ENCODE measurements at places on chromosomes 16 and 17.

- no peak for DNase-seq
Observed at GRCh38 chr16:46621934-46622676, 926 bp upstream of the SHCBP1 start.

- DNase-seq, result no peak
Observed at GRCh38 chr17:77786740-77787505, 171.6 kb upstream of the TNRC6C start.

GRCh38 chr16:85856585-85856984, 42.4 kb upstream of the IRF8 start:
- no peak for DNase-seq

DNA sequence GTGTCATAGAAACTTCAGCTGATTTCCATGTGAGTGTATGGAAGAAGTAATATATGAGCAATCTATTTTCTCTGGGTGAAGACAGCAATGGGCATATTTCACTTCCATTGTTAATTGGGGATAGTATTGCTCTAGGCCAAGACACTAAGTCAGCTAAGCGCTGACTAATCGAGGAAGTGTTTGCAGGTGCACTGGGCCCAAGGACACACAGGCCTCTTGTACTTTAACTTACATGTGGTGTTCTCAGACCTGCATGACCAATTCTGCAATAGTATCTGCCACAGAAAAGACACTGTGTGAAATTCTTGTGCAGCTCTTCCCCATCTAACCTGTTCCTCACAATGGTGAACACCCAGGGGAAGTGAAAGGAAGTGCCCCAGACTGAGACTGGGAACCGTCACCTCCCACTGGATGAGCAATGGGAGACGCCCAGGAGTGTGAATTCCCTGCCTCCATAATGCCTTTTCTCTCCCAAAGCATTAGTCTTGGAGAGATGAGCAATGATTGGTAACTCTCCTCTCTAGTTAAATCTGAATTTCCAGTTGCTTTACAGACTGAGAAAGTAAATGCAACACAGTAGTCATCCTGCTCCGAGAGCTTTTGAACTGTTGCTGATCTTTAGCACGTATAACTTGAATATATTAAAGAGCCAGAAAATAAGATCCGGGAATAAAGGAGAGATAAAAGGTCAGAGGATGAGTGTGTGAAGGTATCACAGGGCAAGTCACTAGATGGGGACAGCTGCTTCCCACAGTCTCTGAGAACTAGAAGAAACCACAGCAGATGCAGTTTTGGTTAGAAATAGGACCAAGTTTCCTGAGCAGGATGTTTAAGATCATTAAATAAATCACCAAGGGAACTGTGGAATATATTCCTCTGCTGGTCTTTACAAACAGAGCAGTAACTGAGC, 82.6 kb downstream of the CDK5R1 start:
- no peak for DNase-seq

DNA sequence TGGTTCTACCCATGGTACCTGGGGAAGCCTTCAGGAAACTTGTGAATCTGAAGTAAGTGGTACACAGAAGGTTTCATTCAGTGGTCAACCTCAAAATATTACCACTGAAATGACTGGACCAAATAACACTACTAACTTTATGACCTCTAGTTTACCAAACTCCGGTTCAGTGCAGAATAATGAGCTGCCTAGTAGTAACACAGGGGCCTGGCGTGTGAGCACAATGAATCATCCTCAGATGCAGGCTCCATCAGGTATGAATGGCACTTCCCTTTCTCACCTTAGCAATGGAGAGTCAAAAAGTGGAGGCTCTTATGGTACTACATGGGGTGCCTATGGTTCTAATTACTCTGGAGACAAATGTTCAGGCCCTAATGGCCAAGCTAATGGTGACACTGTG, 55.9 kb upstream of the SLC5A11 start:
- DNase-seq, result no peak

GRCh38 chr17:8119581-8120519, 1.5 kb upstream of the ALOXE3 start:
- DNase-seq, result peak; percentile 95

- DNase-seq, result no peak
Observed at GRCh38 chr17:49708515-49709183, 885 bp upstream of the SLC35B1 start.

GRCh38 chr16:51149251-51149661, 1.8 kb downstream of the SALL1 start:
- no peak for DNase-seq

DNA sequence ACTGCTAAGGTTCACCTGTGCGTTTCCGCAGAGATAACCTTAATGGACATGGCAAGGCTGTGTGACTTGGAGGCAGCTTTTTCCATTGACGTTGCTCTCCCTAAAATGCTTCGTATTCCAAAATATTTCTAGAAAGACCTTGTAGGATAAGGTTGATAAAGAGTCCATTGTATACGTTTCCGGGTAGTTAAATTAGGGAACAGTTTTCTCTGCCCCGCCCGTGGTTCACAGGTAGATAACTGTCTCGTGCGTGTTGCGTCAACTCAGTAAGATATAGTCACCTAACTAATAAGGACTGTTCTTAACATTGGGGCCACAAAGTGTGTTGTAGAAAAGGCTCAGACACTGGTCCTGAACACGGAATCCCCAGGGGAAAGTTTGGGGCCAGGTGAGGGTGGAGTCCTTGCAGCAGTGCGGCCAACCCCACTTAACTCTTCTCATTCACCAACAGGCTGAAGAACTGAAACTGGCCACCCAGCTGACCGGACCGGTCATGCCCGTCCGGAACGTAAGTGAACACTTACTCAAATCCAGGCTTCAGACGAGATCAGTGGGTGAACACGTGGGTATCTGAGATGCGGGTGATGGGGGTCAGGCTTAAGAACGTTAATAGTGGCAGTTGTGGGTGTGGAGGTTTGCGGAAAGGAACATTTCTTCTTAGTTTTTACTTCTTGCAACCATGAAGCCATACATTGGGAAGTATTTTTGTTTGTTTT, 1.6 kb downstream of the RPL13 start:
- DNase-seq, result no peak

GRCh38 chr16:48276102-48276501, 28.8 kb upstream of the ABCC11 start:
- DNase-seq, result no peak

DNA sequence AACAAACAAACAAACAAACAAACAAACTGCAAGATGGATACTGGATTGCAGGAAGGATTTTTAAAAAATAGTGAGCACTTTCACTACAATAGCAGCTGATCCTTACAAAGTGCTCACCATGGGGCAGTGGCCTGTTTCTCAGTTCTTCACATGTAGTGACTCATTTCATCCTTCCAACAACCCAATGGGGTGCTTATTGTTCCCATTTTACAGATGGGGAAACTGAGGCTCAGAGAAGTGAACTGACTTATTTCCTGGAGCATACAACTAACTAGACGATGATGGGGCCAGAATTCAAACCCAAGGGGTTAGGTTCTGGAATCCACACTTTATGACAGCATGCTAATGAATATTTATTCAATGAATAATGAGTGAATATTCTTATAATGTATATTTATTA, 61.2 kb downstream of the MYH11 start:
- no peak for DNase-seq

GRCh38 chr16:56700195-56700594, 17.9 kb downstream of the MT1X start:
- no peak for DNase-seq

DNA sequence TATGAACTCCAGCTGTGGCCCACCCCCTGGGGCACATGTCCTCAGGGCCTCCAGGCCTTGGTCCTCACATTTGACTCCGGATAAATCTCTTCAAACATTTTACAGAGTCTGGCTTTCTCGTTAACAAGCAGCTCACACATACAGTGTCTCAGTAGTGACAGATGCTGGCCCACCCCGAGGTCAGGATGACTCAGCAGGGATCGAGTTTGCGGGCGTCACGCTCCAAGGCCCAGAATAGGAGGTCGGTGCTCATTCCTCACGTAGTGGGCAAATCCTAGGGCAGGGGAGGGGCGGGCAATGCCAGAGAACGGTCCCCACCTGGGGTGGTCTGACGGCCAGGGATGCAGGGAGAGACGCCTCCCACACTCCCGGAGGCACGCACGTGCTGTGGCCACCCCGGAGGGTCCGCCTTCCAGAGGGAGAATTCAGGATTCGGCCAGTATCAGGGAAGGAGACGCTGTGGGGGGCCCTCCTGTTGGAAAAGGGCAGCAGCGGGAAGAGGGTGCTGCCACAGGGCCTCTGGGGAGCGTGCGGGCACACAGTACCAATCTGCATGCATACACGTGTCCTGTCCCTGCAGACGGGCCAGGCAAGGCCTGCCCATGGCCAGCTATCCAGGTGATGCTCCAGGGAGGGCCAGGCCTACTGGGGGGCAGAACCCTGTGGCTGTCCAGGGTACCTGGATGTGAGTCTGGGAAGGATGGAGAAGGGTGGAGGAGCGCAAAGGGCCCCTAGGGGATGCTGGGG, 8.6 kb downstream of the SLC7A5 start:
- DNase-seq, result no peak

- no peak for DNase-seq
Observed at GRCh38 chr17:53560953-53561352, 261.8 kb upstream of the KIF2B start.

GRCh38 chr16:82701442-82701955, 74.7 kb downstream of the CDH13 start:
- DNase-seq, result no peak

GRCh38 chr17:968812-969730, 10.5 kb downstream of the NXN start:
- DNase-seq, result no peak

- DNase-seq, result no peak
Observed at GRCh38 chr16:4613636-4614570, 785 bp downstream of the UBALD1 start.

DNA sequence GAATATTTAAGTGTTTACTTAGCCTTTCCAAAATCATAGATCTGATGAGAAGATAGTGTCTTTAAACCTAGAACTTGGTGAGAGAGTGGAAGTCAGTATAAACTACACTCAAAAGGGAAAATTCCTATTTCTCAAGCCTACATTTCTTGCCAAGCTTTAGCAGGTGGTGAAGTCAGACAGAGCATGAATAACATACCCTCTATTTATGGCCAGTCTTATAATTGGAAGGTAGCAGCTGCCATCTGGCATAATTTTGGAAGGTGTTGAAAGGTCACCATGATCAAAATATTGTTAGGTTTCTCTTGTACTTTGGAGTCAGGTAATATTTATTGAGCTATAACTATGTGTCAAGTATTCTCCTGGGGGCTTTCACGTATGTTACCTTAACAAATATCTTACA, 729.3 kb upstream of the KIF2B start:
- DNase-seq, result no peak

GRCh38 chr17:77160875-77161530, 20.2 kb downstream of the SEC14L1 start:
- no peak for DNase-seq

- no peak for DNase-seq
Observed at GRCh38 chr17:3658784-3659449, 9.5 kb downstream of the TAX1BP3 start.

DNA sequence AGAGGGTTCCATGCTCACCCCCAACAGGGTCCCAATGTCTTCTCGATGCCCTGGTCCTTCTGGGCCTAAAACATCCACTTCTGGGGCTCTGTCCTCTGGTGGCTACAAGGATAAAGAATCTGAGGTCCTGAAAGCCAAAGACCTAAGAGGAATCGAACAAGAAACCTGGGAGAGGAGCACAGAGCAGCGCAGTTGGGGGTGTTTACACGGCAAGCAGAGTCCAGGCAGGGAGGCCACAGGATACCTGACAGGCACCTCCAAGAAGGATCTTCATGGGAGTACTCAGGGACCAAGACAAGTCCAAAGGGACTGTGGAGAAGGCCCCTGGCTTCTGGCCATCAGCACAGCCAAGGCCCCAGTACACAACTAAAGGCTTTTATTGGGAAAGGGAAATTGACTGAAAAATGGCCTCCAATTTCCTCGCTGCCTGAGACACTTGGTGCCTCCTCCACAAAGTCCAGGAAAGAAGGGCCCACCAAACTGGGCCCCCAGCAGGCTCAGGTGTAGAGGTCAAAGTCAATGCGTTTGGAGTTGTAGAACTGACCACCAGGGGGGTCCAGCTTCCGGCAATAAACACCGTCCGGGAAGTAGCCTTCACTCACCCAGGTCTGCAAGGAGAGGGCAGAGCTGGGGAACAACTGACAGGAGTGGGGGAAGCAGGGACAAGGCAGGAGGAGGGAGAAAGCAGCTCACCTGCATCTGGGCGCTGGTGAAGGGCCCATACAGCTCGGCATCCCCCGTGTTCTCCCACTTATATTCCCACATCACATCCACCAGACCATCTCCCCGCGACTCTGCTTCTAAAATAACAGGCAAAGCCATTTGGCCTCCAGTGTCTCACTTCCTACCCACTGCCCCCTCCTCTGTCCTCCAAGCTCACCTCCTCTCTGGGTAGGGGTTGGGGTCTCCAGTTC, 2.4 kb downstream of the CD2BP2 start:
- DNase-seq, result no peak

GRCh38 chr16:78175287-78175686, 75.8 kb downstream of the WWOX start:
- no peak for DNase-seq

DNA sequence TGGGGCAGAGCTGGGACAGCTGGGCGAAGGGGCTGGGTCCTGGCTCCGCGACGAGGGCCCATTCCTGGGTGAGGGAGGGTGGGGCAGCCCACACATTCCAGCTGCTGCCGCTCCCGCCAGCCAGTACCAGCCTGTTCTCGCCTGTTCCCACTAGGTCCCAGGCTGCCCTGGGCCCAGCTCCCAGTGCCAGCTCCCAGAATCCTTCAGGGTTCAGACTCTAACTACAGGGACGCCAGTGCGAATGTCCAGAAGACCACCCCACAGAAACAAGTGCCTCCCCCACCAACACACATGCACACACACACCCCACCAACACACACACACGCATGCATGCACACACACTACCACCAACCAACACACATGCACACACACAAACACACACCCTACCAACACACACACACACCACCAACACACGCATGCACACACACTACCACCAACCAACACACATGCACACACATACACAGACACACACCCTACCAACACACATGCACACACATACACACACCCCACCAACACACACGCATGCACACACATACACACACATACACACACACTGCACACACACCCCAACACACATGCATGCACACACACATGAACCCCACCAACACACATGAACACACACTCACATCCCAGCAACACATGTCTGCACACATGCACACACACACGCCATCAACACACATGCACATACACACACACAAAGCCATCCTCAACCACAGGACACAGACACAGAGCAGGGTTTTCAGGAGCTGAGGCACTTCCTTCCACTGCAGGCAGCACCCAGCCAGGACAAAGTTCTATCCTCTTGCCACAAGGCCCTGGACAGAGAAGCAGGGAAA, 27.5 kb upstream of the KRT17 start:
- no peak for DNase-seq

DNA sequence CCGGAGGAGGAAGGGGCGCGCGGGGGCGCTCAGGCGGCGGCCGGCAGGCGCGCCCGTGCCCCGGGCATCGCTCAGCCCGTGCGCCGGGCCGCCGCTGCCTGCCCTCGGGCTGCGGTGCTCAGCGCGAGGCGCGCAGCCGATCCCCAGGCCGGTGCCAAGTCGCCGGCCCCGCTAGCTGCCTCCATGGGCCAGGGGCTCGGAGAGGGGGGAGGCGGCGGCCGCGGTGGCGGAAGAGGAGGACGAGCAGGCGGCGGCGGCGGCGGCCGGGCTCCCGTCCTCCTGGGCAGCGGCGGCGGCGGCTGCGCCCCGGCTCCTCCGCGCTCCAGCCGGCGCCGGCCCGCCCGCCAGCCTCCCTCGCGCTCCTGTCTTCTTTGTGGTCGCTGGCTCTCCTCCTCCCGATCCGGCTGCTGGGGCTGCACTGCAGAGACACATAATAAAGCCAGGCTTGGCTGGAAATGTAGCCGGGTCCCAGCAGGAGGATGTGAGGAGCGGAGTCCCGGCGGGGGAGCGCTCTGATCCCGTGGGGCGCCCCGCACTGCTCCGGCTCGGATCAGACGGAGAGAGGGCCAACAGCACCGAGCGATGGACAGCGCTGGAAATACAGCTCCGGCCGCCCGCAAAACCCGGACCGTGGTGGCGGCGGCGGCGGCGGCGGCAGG, 889 bp upstream of the ZNF423 start:
- DNase-seq, result peak; percentile 95

Data from lower leg skin (tissue), 4 donors.